AG04449 (cell line): ENCODE measurements at places on chromosomes 3 and 15.
A peak's percentile ranks its signal among the peaks of the same experiment; 100 is the strongest.

- DNase-seq: no peak
Observed at GRCh38 chr15:63870043-63870394, 36.3 kb upstream of the HERC1 start.

- no peak for DNase-seq
Observed at GRCh38 chr3:122754929-122755328, 38.7 kb downstream of the HSPBAP1 start.

DNA sequence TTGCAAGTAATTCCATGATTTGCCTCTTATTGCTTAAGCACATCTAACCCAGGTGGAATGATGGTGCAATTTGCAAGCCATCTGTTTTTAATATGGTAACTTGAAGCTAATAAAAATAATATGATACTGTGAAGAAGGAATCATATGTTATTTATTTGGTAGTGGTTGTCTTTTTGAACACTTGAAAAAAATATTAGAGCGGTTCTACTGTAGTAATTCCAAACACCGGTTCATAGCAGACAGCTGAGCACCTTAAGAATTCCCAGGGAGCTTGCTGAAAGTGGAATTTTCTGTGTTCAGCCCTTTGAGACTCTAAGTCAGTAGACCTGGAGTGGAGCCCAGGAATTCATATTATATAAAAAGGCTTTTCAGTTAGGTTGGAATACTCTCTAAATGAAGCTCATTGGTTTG is 687.4 kb downstream of the EDEM1 start:
- DNase-seq: no peak

DNA sequence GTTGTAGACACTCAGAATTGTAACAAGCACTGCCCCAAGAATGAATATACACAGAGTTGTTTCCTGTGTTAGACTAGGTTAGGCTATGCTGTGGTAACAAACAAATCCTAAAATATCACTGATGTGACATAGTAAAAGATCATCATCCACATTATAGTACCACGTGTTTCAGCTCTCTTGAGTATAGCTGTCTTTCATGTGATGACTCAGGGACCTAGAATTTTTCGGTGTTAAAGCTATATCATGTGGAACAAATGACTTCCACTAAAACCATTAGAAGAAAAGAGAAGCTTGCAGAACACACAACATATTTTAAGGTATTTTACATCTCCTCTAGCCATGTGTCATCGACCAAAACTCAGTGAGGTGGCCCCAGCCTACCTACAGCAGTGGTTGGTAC is 307.9 kb upstream of the RBMS3 start:
- DNase-seq: no peak

GRCh38 chr15:80926126-80926525 is 63.5 kb downstream of the MESD start:
- DNase-seq: no peak

GRCh38 chr3:76040946-76041345 is 255.6 kb upstream of the ZNF717 start:
- DNase-seq: no peak

GRCh38 chr3:107578091-107578490 is 55.3 kb downstream of the BBX start:
- DNase-seq: no peak

- DNase-seq: no peak
Observed at GRCh38 chr3:110199588-110199943, 862.2 kb upstream of the DPPA4 start.

- DNase-seq: no peak
Observed at GRCh38 chr3:135125171-135125801, 330.2 kb downstream of the EPHB1 start.

DNA sequence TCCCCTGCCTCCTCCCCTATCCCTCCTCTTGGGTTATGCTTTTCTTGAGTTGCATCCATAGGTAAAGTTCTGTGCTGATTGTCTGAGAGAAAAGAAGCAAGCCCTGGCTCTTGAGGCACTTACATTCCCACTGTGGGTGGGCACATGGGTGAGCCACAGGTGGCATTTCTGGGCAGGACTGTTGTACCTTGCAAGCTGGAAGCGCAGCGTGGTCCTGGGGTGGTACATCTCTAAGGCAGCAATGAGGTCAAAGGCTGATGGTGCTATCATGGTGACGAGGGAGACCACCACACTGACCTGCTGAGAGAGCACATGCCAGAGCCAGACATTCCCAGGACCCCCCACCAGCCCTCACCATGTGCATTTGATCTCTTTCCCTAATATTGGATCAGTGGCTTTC is 24.7 kb downstream of the TMC3 start:
- no peak for DNase-seq

DNA sequence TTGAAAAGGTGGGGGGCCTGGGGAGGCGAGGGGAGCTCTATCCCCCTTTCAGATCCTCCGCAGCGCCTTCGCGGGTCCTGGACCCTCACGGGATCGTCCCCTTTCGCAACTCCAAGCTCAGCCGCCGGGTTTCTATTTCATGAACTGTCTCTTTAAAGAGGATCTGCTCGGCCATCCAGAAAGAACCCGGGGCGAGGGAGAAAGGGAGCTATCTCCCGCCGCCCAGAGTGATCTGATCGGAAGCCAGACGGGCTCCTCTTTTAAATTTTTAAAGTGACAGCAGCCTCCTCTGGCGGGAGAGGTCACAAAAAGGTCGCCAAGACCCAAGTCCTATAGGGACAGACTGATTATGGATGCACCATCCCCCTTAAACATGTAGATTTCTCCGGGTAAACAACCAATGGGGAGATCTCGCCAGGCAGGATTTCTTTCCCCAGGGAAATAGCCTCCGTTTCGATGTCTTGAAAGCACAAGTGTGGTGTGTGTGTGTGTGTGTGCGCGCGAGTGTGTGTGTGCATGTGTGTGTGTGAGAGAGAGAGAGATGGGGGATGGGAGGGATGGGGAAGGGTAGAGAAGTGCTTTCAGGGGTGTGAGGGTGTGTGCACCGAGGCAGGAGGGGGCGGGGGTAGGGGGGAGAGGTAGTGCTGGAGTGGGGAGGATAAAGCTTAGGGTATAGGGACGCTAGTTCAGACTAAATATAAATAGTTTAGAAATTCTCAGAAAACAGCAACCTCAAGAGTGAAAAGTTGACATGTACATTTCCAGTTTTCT is 516.1 kb downstream of the MECOM start:
- no peak for DNase-seq

DNA sequence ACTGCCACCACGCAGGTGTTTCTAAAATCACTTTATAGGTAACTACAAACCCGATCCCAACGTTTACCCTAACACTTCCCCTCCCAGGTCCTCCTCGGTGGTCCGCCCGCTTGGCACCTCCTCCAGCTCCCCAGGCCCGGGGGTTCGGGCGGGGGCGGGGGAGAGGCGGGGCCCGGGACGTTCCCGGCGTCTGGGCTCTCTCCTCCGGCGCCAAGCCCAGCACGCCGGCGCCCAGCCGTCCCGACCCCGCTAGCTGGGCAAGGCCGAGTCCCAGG is 562 bp downstream of the CGGBP1 start:
- no peak for DNase-seq

- no peak for DNase-seq
Observed at GRCh38 chr3:149396476-149396875, 19.0 kb upstream of the TM4SF1 start.

DNA sequence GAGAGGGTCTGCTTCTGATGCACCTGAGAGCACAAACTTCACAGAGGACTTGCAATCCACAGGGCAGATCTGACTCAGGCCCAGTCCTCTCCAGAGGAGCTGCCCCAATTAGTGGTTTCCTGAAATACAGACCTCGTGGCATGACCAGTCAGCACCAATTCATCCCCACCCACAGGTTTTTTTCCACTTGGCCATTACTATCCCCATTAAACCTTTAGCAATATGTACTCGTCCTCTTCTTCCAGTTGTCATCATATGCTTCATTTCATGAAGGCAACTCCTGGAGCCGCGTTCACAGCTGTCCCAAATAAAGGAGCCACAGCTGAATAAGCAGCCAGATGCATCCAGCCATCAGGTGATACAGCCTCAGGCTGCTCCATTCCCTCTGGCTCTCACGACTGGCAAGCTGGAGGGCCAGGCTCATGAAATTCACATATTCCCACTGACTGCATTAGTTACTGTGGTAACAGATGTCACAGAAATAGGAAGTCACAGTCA is 163.1 kb downstream of the FMN1 start:
- no peak for DNase-seq

- no peak for DNase-seq
Observed at GRCh38 chr15:89136818-89137772, 48.8 kb downstream of the ABHD2 start.

- DNase-seq: no peak
Observed at GRCh38 chr3:124688581-124689454, 41.4 kb upstream of the UMPS start.

- no peak for DNase-seq
Observed at GRCh38 chr3:24680214-24680967, 185.7 kb upstream of the THRB start.

GRCh38 chr3:5709714-5710113 is 522.2 kb downstream of the EDEM1 start:
- no peak for DNase-seq

GRCh38 chr3:195101001-195101583 is 169.9 kb downstream of the XXYLT1 start:
- no peak for DNase-seq

- no peak for DNase-seq
Observed at GRCh38 chr3:140316868-140317400, 360.9 kb upstream of the TRIM42 start.

GRCh38 chr15:38217191-38217595 is 35.4 kb upstream of the SPRED1 start:
- DNase-seq: peak; percentile 54

- no peak for DNase-seq
Observed at GRCh38 chr15:73927476-73928240, 1.4 kb downstream of the LOXL1 start.

GRCh38 chr3:189586941-189587663 is 44.1 kb upstream of the TP63 start:
- DNase-seq: no peak

GRCh38 chr3:113897373-113897777 is 50.4 kb upstream of the ZDHHC23 start:
- no peak for DNase-seq

DNA sequence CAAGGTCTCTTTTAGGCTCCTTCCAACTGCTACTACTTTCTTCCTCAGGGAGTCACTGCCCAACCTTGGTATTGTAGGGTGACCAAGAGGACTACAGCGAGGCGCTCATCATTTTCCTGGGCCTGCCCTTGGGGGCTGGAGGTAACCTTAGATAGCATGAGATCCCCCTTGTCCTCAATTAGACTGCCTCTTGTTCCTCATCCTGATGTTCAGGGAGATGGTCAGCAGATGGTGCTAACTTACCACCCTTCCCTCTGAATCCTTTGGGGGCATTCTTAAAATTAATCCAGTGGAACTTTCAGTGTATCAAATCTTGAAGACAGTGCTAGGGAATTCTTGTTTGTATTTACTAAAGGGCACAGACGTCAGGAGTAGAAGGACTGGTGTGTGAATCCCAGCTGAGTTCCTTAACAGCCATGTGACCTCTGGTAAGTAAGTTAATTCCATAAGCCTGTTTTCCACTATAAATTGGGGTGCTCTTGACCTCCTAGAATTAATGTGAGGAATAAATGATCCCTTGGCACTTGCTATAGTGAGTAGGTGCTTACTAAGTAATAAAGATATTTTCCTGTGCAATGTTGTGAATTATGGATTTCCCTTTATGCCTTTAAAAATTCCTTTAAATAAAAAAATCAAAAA is 4.1 kb upstream of the CLPX start:
- no peak for DNase-seq

DNA sequence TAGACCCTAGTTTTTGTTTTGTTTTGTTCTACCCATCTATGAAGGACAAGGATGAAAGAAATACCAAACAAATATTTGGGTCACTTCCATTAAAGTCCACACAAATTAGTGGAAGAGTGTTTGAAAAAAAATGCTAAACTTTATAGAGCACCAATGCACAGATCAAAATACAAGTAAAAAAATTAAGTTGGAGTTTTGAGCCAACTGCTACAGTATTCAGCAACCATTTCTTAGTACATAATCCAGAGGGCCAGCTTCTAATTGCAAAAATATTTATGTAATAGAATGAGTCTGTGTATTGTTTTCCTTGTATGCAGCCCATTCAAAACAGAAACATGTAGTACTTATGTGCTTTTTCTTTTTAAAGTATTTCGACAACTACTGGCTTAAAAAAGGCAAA is 121.1 kb downstream of the CBLB start:
- DNase-seq: no peak

DNA sequence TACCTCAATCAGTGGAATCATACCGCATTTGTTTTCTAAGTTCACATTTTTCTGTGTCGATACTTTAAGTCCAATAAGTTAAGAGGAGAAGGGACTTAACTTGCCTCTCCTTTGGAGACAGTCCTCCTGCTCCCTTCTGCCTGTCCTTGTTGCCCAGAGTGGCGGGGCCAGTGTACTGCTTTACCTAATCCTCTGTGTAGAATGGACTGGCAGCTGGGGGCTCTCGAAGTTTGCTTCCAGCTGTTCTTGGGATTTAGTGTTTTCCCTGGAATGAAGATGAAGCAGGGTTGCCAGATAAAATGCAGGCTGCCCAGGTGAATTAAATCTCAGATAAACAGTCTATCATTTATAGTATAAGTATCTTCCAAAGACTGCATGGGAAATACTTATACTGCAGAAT is 287.6 kb upstream of the C2CD4B start:
- no peak for DNase-seq

GRCh38 chr15:73927003-73927475 is 777 bp downstream of the LOXL1 start:
- no peak for DNase-seq

- no peak for DNase-seq
Observed at GRCh38 chr3:16927485-16927884, 42.7 kb downstream of the PLCL2 start.

GRCh38 chr3:120780977-120781376 is 38.4 kb downstream of the GTF2E1 start:
- no peak for DNase-seq

DNA sequence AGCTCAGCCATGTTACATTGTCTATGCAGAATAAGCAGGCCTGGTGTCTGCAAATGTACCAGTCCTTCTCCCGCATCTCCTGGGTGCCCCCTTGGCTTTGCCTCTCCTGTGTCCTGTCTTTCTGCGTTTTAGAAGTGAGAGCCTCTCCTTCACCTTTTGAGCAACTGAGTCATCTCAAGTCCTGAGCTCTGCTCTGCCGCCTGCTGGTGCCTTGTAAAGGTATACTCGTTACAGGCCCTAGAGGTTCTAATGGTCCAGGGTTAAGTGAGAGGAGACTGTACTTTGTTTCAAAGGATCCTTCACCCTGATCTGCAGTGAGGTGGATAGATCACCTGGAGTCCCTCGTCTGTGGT is 12.6 kb downstream of the GHRL start:
- DNase-seq: no peak

GRCh38 chr15:66783725-66784124 is 81.7 kb downstream of the SMAD6 start:
- no peak for DNase-seq

- no peak for DNase-seq
Observed at GRCh38 chr3:105944276-105944675, 75.5 kb upstream of the CBLB start.

- DNase-seq: no peak
Observed at GRCh38 chr3:54969652-54970051, 41.8 kb upstream of the LRTM1 start.

- DNase-seq: no peak
Observed at GRCh38 chr3:181210275-181210674, 220.7 kb upstream of the DNAJC19 start.

- DNase-seq: no peak
Observed at GRCh38 chr15:95932141-95932540, 398.4 kb upstream of the NR2F2 start.

- DNase-seq: no peak
Observed at GRCh38 chr3:53162672-53163443, 1.8 kb downstream of the PRKCD start.
